ENCODE measurements at places on chromosomes 6 and 20.

DNA sequence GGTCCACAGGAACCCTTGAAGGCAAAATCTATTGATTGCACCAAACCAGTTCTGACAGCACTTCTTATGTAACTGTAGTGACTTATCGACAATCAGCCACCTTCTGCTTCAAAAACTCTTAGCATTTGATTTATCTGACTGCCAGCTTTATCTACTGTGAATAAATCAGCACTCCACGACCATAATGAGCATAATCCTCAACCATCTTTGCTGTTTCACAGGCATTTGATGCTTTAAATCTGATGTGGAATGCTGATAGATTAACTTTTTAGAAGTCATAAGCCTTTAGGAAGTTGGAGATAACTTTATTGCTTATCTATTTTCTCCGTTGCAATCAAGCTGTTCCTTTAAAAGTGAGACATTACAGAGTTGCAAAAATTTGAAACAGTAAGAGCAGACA is 101.5 kb upstream of the PTCHD4 start:
- no peak for DNase-seq

GRCh38 chr6:83311231-83311630 is 118.1 kb downstream of the RWDD2A start:
- no peak for DNase-seq

DNA sequence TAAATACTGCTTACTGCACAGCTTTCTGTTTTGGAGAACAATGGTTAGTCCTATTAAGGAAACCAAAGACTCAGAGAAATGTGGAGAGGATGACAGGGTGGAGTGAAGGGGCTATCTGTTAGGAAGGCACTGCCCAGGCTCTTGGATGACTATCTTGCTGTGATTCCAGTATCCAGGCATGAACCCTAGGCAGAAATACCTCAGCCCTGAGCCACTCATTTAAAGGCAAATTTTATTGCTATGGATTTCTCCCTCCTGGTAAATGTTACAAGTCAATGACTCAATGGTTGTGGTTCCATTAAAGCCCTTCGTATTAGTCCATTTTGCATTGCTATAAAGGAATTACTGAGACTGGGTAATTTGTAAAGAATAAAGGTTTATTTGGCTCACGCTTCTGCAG is 25.9 kb downstream of the ADGRF4 start:
- no peak for DNase-seq

DNA sequence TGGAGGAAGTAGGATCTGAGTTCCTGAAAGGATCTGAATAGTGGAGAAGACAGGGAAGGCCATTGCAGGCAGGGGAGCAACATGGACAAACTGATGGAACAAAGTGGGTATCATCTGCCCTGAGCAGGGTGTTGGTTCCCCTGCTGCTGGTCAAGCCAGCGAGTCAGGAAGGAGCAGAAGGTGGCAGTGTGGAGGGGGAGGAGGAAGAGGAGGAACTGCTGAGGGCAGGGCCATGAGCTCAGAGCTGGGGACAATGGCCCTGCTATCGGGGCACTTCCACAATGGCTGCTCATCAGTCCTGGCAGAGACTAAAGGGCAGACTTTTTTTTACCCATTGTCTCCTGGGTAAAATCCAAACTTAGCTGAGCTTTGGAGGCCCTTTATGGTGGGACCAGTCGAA is 13.6 kb downstream of the CNBD2 start:
- no peak for DNase-seq

DNA sequence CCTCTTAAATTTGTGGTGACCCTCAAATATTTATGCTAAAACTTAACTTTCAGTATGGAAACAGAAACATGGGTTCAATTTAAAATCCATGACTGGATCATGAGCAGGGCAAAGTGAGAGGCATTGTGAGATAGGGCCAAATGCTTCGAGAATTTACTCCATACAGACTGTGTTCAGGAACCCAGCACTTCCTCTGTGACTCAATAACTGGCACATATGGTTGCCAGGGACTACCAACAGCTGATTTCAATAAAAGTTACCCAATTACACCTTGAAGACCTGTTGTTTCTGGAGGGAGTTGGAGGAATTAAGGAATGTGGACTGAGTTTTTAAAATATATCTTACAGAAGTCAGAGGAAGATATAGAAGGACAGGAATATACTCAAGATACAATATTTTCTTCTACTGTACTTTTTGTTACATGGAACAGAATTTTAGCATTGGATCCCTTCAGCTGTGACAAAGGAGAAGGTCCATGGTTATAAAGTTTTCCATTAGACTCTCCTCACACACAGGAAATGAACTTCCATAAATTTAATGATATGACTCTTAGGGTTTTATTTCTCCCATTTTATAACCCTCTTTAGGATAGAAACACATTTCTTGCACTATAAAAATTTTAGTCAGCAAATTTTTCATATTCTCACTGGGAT is 258.5 kb downstream of the KHDC1L start:
- no peak for DNase-seq

DNA sequence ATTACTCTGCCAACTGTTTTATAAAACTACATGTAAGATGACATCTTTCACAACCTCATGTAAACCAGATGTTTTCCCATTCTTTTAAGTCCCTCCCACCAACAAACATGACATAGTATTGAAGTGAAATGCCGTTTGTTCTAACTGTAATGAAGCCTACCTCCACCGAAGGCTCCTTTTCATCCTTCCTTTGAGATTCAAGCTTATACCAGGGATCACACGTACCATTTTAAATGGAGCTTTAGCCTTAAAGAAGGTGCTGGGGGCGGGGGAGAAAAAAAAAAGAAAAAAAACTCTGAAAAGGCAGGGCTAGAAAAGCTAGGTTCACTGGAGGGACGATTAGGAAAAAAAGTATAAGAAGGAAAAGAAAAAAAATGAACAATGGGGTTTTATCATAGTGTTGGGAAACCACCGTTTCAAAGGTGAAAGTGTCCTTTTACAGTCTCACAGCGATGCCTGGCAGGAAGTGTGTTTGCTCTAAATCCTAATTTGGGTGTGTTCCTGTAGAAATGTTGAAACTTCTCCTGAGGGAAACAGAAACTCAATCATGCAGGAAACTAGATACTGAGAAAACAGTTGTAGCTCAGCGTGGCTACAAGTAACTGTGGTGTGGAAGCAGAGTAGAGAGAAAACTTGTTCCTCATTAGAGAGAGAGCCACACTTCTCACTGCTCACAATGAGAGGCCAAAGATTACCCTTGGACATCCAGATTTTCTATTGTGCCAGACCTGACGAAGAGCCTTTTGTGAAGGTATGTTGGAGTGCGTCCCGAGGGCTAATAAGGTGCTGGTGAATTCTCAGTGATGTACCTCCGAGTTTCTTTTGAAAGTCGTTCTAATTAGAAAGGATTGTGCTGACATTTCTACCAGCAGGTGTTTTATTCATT is 37.6 kb upstream of the HINT3 start:
- peak; percentile 22 for DNase-seq

DNA sequence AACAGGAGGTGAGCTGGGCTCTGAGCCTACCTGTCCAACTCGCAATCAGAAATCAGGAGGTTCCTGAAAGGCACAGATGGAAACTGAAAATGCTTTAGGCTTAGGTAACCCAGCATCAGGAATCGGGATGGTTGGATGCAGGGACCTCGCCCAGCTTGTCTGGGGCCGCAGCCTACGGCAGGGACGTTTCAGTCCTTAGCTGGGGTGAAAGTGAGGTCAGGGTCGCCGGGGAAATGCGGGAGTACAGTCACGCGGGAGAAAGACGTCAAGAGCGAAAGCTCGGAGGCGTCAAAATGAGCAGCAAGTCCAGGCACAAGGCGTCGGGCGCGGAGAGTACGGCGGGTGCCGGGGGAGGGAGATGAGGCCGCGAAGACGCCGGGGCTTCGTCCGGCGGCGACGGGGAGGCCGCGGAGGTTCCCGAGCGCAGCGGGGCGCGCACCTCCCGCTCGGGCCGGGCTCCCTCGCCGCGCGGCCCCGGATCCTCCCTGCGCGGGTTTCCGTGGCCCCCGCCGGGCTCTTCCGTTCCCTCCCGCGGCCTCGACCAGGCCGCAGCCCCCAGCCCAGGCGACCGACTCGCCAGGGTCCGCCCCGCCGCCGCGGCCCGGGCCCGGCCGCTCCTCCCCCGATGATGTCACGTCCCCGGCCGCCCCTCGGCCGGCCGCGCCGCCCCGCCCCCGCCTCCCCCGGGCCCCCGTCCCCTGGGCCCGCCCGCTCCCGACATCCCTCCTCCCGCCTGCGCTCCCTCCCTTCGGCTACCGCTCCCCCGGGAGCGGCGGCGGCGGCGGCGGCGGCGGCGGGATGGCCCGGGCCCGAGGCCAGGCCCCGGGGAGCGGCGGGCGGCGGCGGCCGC is at the start of gene EBF4:
Gene EBF4, plus strand, starts transcription at position 745 of the 850 bp plus-strand sequence. CDS start 866 bp downstream, outside the sequence.
- DNase-seq, result peak; percentile 71

GRCh38 chr20:14566505-14566904 is 229.1 kb upstream of the FLRT3 start:
- DNase-seq, result no peak
